ENCODE measurements at places on chromosomes 3 and 15.
A peak's percentile ranks its signal among the peaks of the same experiment; 100 is the strongest.

- no peaks in the 10 kb centered on the region for H3K27me3 ChIP-seq
- H3K4me1 ChIP-seq, result peaks cover 17% of the 10 kb centered on the region
- DNase-seq, result no peak
- no peak overlapping the region for H3K27ac ChIP-seq
Observed at GRCh38 chr3:169091196-169091823, 572.2 kb downstream of the MECOM start.

DNA sequence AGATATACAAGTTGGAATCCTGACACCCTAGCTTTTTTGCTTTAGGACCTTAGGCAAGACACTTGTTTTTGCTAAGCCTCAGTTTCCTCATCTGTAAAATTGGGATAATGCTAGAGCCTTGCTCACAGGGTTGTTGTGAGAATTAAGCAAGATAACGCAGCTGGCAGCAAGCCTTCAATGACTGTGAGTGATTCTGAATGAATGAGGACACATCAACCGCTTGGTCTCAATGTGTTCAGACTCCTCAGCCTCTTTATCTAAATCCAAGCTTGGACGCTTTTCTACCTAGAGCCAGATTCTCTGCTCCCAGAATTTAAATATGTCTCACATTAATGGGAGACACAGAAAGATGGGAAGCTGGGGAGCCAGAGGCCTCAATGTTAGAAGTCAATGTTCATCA, 11.8 kb upstream of the TLE3 start:
- H3K4me1 ChIP-seq, result peaks cover 21% of the 10 kb centered on the region
- H3K4me3 ChIP-seq, result no peak overlapping the region
- DNase-seq, result no peak
- no peaks in the 10 kb centered on the region for H3K27me3 ChIP-seq
- H3K36me3 ChIP-seq, result no peaks in the 10 kb centered on the region

- no peaks in the 10 kb centered on the region for H3K4me1 ChIP-seq
- H3K27me3 ChIP-seq, result no peaks in the 10 kb centered on the region
- no peak overlapping the region for H3K4me3 ChIP-seq
- H3K36me3 ChIP-seq, result no peaks in the 10 kb centered on the region
- no peak overlapping the region for H3K27ac ChIP-seq
- DNase-seq, result no peak
Observed at GRCh38 chr3:54094926-54095325, 27.4 kb upstream of the CACNA2D3 start.

DNA sequence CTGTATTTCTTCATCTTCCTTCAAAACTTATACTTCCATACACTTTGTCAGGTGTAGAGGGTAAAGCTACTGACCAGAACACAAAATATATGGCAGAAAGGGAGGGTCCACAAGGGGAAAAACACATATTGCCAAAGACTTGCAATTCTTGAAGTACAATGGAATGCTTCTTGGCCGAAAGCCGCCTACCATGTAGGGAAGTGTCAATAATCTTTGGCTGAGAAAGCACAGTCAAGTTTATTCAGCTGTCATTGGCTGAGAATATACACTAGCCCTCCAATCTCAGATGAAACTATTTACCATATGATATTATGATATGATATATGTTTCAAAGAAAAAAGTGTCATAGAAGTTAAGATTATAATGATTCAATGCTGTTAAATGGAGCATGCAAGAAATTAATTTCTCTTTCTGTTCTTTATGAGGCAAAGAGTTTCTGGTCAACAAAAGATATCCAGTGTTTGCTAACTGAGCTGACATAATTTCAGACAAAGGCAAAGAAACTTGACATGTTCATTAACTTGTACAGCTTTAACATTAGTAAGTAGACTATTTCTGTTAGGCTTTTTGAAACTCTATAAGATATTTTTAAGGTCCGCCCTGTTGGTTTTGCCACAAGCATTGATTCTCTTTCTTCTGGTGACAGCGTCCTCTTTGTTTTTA, 89.0 kb upstream of the LPP start:
- DNase-seq, result peak; percentile 84
- no peak overlapping the region for H3K4me3 ChIP-seq
- peaks cover 66% of the 10 kb centered on the region for H3K4me1 ChIP-seq
- peak overlapping the region; percentile 46 for H3K27ac ChIP-seq

- peaks cover 11% of the 10 kb centered on the region for H3K4me1 ChIP-seq
- H3K36me3 ChIP-seq, result no peaks in the 10 kb centered on the region
- no peak overlapping the region for H3K4me3 ChIP-seq
- no peaks in the 10 kb centered on the region for H3K27me3 ChIP-seq
- DNase-seq, result peak; percentile 40
Observed at GRCh38 chr15:58269455-58270414, 131.6 kb downstream of the AQP9 start.

DNA sequence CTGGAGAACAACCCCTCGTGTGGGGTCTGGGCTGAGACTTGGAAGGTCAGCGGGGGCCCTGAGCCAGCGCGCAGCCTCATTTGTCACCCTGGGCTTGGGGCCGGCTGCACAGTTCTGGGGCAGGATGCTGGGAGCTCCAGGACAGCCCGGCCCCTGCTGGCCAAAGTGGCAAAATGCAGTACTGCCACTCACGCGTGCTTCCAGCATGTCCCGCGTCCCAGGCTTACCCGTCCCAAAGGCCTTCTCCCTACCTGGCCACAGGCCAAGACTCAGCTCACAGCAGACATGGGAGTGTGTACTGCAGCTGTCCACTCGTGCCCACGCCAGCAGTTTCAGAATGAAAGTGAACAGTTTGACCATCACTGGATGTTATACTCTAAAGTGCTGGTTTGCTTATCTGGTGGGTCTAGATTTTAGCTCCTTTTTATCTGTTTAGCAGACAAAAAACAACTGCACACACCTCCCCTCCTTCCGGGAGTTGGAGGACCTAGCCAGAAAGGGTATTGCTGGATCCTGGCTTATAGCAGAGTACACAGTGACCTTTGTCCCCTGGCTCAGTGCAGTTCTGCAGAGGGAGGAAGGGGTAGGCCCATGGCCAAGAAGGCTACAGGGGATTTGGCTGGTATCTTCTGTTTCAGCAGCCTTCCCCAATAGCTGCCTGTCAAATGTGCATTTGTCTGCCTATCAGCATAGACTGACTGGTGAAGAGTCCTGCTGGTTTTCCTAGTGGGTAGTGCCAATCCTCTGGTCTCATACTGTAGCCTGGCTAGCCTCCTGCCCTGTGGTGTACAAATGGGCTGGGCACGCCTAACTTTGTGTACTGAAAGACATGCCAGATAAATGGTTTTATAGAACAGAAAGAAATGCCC, 23.2 kb upstream of the IP6K2 start:
- DNase-seq, result peak; percentile 91
- H3K27ac ChIP-seq, result peak overlapping the region; percentile 65
- no peak overlapping the region for H3K4me3 ChIP-seq
- no peaks in the 10 kb centered on the region for H3K36me3 ChIP-seq
- no peaks in the 10 kb centered on the region for H3K27me3 ChIP-seq

DNA sequence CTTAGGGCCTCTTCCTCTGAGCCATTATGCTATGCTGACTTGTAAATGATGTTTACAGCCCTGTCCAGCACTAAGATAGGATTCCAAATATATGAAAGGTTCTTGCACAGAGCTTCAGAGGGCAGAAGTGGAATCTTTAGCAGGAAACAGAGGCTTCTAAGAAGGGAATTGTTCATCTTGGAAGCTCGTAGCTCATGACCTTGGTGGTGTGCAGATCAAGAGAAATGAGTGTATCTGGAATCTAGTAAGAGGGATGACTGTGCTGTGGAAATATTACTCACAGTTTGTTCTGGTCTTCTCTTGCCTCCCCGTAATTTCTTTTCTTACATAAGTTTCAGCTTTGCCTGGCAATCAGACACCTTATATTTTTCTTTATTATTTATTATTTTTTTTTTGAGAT, 175.8 kb downstream of the SPATA16 start:
- H3K4me1 ChIP-seq, result no peaks in the 10 kb centered on the region
- H3K36me3 ChIP-seq, result no peaks in the 10 kb centered on the region
- no peaks in the 10 kb centered on the region for H3K27me3 ChIP-seq
- no peak overlapping the region for H3K4me3 ChIP-seq

DNA sequence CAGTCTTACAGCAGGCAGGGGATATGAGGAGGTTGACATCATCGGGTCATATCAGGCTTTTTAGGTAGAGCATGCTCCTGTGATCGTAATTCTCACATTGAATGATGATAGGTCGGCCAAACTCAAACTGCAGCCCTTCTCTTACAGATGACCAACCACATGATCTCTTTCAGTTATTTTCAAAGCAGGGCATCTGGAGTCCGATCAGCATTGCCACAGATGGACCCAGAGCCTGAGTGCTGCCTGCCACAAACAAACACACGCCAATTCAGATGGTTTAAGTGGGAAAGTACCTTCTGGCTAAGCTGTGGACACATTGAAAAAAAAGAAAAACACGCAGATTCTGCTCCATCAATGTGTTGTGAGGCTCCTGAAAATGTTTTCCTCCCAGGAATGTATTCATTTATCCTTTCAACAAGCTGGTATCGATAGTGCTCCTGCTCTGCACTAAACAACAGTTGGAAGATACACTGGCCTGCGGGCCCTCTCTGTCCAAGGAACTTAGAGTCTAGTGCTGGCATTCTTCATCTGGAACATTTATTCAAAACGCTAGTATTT, 31.2 kb downstream of the ARPP21 start:
- H3K4me3 ChIP-seq, result no peak overlapping the region
- no peaks in the 10 kb centered on the region for H3K36me3 ChIP-seq
- no peaks in the 10 kb centered on the region for H3K27me3 ChIP-seq
- no peak for DNase-seq

- H3K4me1 ChIP-seq, result peaks cover 21% of the 10 kb centered on the region
- peaks cover 44% of the 10 kb centered on the region for H3K36me3 ChIP-seq
- peak within 1 kb of the TSS; percentile 91 for H3K4me3 ChIP-seq
Observed at GRCh38 chr3:184186184-184186901, at the start of gene ABCF3. TSS of gene ABCF3 (plus strand) at chr3:184186199. CDS start at chr3:184186208, 9 bp downstream.
